ENCODE measurements at places on chromosomes 2 and 18. TPM values are rescaled to one million over a fixed set of nuclear protein-coding genes. Genes with fewer than 3 reads are reported as not detected.
A peak's percentile ranks its signal among the peaks of the same experiment; 100 is the strongest.

GRCh38 chr18:30595942-30596341, 446.6 kb downstream of the DSC3 start:
- no peak for DNase-seq

DNA sequence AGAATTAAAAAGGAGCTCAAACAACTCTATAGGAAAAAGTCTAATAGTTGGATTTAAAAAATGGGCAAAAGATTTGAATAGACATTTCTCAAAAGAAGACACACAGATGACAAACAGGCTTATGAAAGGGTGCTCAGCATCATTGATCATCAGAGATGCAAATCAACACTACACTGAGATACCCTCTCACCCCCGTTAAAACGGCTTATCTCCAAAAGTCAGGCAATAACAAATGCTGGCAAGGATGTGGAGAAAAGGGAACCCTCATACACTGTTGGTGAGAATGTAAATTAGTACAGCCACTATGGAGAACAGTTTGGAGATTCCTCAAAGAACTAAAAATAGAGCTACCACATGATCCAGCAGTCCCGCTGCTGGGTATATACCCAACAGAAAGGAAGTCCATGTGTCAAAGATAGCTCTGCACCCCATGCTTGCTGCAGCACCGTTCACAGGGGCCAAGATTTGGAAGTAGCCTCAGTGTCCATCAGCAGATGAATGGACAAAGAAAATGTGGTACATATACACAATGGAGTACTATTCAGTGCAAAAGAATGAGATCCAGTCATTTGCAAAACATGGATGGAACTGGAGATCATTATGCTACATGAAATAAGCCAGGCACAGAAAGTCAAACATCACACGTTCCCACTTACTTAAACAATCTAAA, 46.7 kb upstream of the B3GNT7 start:
- DNase-seq = no peak

DNA sequence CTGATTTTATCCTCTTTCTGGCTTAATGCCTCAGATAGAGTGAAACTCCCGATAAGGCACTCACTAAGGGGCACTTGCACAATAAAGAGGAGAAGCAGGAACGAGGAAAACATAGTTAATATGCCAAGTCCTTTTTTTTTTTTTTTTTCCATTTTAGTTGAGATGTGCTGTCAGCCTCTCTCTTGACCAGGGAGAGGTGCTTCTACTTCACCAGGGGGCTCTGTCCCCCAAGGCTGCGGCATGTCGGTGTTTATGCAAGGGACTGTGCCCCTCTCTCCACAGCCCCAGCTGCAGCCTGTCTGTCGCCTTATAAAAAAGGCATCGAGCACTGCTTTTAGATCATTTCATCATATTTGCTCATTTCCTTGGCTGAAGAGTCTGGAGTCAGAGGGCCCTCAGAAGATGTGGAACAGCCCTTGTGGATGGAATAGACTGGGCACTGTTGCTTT, 178.1 kb downstream of the SLC8A1 start:
- no peak for DNase-seq

The KCNIP3 gene
- total RNA-seq = 10.6 TPM

The FBXO15 gene
- total RNA-seq = 5.4 TPM

GRCh38 chr2:23107327-23107941, 277.5 kb upstream of the KLHL29 start:
- DNase-seq = peak; percentile 47

The NRBP1 gene
- total RNA-seq = 92.1 TPM

DNA sequence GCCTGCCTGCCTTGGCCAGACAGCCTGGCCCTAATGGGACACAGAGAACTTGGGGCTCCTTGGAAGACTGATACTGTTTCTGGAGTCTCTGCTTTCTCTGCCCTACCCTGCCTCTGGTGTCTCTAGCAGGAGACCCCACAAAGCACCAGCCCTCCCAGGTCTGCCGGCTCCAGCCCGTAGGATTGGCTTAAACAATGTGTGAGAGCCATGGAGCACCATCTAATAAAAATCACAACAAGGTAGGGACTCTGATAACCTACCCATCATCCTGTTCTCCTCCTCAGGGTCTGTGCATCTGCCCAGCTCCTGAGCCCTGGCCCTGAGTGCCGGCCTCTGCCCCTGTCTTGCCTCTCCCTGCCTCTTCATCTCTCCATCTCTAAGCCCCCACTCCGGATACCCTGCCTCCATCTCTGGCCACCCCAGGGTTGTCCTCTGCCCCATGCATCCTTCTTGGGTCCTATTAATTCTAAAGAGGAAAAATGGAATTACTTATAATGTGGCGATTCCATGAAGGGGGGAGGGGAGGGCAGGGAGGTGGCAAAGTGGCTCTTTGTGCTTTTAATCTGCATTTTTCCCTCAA, 1.2 kb upstream of the ECEL1 start:
- DNase-seq = no peak

The OLA1 gene
- 102 TPM for total RNA-seq

DNA sequence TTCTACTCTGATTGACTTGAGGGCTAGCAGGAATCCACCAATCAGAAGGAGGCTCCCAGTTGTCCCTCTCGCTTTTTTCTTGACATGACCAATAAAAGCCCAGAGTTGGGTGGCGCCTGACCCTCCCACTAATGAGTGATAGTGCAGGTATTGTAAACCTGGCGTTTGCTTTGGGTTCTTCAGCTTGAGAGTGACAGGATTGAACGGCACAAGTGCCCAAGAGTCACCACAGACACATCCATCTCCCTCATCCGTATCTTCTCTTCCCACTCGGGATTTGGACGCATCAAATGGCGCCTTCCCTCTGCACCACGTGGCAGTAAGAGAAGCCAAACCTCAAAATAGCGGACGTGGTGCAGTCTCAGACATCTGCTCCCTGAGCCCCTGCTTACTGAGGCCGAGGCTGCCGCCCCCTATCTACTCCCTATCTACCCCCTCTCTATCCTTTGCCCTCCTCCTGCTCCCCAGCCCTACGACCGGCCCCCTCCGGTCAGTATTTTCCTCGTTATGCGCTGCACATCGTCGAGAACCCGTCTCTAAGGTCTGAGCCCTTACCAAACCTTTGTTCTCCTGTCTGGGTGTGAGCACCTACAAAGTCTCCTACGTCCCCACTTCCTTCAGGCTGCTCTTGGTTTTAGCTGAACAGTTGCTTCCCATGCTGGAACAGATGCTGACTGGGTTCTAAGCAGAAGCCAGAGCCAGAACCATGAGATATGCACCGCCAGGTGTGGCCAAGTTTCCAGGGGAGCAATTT, 881 bp upstream of the FAM161A start:
- DNase-seq = peak; percentile 68

GRCh38 chr2:11659851-11660250, 10.1 kb downstream of the NTSR2 start:
- no peak for DNase-seq

- DNase-seq = no peak
Measured at GRCh38 chr2:125172181-125172580, 1147.1 kb downstream of the CNTNAP5 start.

DNA sequence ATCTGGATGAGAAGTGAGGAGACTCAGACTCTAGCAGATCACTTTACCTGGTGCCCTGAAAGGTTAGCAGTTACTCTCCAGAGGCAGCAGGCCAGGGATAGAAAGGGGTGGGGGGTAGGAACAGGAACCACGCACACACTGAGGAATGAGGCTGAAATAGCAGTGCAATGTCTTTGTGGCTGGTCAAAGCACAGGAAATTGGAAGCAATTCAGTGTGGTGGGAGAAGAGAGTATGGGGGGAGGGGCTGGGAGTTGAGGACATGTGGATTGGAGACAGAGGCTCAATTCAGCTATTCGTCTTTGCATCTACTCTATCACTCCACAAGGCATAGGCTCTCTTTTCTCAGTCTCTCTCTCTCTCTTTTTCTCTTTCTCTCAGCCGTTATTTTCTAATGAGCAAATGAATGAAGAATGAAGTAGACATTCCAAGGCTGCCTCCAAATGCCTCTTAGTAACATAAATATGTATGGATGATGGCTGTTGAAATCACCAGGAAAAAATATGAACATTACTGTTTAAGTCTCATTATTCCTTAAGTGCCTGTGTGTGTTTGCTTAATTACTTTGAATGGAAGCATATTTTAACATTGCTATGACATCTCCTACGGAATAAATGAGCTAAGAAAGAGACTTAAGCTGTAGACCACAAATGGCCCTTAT, 979.4 kb downstream of the TSN start:
- DNase-seq = no peak

Measured in spinal cord (tissue), 10 donors.